Activated CD4-positive, alpha-beta T cell treated with anti-CD3 and anti-CD28 coated beads for 1 hour (primary cell): ENCODE measurements at places on chromosomes 6 and 20.

DNA sequence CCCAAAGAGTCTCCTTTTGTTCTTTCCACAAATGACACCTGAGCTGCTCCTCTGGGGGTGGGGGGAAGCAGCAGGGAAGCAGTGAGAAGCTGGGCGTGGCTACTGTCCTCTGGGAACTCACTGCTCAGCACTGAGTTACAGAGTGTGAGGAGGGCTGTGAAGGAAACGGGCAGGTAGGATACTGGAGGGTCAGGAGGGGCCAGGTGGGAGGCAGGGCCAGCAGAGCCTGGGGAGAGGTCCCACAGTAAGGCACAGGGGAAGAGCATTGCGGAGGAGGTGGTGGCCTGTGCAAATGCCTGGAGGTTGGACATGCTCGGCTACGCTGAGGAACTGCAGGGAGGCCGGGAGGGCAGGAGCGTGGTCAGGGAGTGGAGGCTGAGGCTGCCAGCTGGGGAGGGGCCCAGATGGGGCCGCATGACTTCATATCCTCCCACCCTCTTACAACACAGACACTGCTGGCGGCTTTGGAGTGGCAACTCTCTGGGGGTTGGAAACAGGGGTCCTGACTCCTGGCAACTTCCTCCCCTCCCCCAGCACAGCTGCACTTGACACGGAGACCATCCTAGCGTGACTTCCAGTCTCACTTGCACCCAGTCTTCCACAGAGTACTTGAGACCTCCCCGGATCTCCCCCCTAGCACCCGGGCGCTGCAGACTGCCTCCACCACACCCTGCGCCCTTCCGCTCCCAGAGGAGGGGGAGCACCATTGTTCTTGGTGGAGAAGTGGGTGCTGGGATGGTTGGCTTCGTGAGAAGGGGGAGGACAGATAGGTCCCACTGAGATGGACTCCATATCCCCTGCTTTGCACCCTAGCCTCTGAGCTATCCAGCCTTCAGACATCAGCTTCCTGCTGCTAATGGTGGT is 34.2 kb downstream of the RBM38 start:
- DNase-seq, result no peak

GRCh38 chr6:12976366-12976765 is 259.8 kb downstream of the PHACTR1 start:
- DNase-seq, result no peak

DNA sequence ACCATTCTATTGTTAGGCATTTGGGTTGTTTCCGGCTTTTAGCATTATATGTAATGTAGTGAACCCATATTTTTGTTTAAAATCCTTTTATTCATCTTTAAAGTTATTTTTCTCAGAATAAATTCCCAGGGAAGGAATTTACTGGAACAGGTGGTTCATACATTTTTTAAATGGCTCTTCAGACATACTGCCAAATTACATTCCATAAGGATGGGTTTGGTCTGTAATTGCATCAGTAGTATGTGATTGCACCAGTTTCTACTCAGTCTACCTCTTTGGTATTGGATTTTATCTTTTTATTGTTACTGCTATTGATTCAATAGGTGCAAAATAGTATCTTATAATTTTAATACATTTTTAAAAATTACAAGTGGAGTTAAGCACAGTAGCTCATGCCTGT is 27.2 kb downstream of the BRPF3 start:
- no peak for DNase-seq

DNA sequence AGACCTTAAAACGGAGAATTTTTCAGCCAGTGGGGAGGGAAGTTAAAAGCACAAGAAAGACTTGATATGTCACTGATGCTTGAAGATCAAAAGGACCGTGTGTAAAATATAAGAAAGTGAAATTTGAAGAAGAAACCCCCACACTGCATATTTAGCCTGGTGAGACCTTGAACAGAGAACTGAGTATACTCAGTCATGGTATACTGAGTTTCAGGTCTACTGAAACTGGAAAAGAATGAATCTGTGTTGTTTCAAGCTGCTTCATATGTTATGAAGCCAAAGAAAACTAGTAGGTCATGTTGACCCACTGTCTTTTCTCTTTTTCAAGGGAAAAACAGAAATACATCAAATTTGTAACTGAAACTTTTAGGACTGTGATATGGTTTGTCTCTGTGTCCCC is 443.8 kb upstream of the GJE1 start:
- no peak for DNase-seq

DNA sequence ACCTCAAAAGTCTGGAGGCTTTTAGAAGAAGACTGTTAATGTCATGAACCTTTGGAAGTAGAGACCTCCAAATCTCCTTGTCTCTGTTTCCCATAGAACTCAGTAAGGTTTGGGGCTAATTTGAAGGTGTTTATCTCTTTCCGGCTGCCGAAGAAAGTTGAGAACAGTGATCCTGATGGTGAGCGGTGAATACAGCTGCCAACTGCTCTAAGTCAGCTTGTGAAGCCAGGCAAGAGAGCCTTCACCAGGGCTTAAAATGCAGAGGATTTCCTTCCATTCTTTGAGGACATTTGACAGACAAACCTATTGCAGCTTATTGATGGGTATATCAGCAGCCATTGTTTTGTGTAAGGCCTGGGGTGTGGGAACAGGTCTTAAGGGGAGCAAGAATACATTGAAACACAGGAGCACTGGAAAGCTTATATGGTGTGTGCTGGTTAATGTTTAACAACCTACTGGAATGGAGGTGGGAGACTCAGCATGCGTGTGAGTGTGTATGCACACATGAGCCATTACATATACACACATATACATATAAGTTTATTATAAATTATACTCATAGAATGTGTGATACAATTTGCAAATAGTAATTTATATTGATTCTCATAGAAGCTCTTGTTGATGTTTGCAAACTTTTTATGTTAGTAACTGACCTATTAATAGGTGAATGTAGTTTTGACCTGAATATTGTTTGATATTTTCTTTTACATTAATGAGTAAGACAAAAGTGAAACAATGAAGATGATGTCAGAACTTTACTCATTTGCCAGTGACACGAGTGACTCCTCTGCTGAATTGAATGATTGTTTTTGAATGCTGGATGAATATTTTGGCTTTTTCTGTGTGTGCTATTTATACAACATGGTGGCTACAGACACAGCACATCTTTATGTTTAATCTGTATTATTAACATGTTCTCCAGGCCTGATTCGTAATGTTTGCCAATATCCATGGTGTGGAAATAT is 18.1 kb downstream of the PLEKHG1 start:
- no peak for DNase-seq

GRCh38 chr6:84601366-84601765 is 163.0 kb downstream of the TBX18 start:
- no peak for DNase-seq

DNA sequence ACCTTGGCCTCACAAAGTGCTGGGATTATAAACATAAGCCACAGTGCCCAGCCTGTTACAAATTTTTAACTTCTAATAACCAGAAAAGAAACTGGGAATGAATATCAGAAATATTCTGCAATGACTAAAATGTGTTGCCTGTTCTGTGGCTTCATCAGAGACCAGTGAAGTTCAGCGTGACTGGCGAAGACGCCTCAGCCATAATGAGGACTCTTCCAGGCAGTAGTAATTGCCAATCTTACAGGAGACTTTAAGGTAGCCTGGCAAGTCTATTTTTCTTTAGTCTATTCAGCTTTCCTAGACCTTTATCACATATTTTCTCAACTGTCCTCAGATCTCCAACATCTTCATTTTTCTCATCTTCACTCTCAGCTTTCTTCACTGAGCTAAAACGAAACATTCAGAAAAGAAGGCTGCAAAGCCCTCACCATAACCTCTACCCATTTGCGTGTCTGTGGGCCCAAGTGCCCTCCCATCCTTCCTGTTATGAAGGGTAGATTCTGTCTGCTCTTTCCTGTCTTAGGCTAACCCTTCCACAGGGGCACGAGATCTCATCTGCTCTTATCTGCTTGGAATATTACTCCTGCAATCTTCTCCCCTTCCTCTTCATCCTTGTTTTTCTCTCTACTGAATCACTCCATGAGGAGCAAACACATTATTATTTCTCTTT is 42.0 kb upstream of the OLIG3 start:
- DNase-seq, result no peak

DNA sequence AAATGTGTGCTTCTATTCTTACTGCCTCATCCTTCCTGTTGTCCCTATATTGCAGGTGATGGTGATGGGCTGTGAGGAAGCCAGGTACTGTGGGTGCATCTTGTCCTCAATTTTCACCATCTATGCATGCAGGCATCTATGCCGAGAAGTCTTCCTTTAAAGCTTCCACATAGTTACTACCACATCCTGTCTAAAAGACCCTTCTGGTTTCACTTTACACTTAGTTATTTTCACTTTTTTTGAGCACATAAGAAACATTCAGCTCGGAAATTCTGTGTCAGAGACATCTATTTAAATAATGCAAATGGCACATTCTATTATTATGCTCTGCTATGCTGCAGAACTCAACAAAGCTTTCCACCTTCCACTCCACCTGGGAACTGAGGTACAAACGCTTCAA is 28.2 kb upstream of the FABP7 start:
- DNase-seq, result no peak

DNA sequence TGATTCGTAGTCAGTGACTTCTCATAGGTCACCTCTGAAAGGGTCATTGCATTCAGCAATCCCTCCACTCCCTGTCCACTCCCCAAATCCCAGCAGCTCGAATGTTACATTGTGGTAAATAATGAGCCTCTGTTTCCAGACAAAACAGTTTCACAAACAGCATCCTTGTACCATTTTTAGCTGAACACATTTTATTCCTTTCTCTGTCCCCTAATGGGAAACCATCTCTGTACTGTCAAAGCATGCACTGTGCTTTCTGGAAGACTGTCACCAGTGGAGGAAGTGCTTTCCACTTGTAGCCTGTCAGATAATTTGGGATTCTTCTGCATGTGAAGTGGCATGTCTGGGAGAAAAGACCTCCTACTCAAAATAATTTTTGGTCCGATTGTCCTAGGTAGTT is 82.0 kb downstream of the SLC35F1 start:
- DNase-seq, result no peak

DNA sequence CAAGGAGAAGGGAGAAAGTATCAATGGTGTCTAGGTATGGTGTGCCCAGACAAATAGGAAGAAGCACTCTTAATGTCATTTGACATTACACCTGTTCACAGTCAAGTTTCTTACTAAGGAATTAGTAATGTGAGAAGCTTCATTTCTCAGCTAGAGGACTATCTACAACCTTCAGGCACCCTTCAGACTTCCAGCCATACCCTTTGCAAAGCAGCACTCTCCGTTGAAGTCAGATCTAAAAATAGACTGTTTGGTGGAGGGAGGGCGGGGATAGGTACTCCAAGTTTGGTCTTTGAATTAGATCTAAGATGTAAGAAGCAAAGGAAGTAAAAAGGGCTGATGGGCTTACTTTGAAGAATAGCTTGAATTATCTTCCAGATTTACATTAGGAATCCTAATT is 311.1 kb downstream of the SLC35F1 start:
- no peak for DNase-seq

DNA sequence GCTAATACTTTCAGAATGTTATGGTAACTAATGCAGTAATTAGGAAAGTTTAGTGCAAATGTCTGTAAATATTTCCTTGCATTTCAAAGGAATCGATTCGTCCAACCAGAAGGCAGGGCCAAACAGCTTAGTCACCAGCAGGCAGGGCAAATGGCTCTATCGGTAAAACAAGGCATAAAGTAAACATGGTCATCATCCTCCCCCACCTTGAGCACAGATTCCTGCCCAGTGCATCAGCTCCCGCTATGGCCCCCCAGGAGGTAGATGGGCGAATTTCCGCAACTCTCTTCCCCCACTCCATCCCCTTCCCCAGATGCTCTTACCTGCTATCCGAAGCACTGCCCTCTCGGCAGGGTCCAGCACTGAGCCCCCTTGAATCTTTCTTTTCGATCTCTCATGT is 103.8 kb upstream of the BEND6 start:
- no peak for DNase-seq

DNA sequence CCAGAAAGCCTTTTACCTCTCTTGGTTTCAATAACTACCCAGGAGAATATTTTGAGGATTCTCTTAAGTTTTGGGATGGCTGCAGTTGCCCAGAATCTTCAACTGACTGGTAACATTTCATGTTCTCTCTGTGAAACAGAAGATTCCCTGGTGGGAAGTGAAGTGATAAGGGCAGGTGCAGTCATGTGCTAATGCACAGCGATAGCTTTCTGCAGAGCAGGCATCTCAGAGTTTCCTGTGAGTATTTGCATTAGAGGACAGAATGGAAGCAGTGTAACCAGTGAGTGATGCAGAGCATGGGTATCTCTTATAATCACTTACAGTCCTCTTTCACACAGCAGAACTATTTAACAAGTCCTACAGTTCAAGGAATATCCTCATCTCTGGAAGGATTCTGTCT is 76.1 kb downstream of the HCRTR2 start:
- DNase-seq, result no peak

GRCh38 chr20:62569615-62570014 is 72.7 kb upstream of the SLCO4A1 start:
- DNase-seq, result no peak

DNA sequence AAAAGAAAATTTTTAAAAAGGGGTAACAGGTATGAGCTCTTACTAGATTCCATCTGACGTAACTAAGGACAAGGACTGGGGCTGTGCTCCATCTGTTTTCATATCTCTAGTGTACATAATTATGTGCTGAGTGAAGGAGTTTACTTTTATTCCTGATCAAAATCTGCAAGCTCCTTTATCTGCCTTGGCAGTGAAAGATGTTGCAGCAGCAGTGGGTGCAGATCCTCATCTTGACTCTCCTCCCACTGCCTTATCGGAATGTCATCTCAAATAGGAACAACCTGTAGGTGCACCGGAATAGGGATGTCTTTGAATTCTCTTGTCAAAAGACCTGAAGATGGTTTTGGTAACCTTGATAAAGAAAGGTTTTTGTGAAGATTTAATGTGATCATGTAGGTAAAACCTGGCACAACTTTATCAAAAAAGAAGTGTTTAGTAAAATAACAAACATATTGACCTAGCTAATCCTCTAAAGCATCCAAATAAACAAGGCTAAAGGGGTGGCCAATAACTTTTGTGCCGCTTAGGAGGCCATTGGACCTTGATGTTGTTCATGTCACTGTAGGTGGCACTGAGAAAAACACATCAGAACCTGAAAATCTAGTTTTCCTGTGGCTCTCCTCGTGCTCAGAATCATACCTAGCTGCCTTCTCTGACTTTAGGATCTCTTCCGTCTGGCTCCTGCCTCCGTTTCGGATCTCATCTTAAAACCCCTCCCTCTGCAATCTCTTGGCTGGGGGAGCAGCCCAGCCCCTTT is 19.0 kb upstream of the SLC16A10 start:
- DNase-seq, result no peak

- no peak for DNase-seq
These were observed 84.9 kb downstream of the THBS2 start for GRCh38 chr6:169168706-169169105.

- DNase-seq, result no peak
These were observed 29.9 kb downstream of the SGK1 start for GRCh38 chr6:134287859-134288537.

GRCh38 chr6:31170600-31170881 is at the start of gene POU5F1:
POU5F1 (minus strand) TSS chr6:31170682; CDS start chr6:31170620, 62 bp downstream.
- no peak for DNase-seq
